ENCODE measurements at places on chromosomes 16 and 17.
A peak's percentile ranks its signal among the peaks of the same experiment; 100 is the strongest.

DNA sequence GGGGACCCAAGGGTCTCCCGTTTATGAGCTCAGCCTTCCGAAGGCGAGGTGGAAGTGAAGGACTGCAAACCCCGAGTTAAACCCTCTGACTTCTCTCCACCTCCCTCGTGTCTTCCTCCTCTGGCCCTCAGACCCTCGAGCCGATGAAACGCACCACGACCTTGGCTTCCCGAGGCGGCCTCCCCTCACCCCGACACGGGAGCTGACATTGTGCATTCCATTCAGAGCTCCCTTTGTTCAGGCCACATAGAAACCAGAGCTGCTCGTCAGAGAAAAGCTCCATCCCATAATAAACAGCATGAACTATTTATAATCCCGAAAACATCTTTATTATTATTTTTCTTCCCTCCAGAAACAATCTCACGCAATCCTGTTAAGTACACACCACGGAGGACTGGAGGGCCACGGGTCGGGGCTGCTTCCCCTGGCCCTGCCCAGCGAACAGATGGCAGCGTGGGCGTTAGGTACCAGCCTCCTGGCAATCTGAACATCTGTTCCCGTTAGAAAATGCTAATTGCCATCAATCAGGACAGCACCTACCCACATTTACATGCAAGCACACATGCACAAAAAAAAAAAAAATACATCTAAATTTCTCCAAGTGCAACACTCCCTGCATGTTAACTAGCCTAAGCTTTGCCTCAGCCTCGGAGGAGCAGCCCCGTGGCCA lies 145.7 kb downstream of the RBFOX3 start:
- peak; percentile 19 for DNase-seq

DNA sequence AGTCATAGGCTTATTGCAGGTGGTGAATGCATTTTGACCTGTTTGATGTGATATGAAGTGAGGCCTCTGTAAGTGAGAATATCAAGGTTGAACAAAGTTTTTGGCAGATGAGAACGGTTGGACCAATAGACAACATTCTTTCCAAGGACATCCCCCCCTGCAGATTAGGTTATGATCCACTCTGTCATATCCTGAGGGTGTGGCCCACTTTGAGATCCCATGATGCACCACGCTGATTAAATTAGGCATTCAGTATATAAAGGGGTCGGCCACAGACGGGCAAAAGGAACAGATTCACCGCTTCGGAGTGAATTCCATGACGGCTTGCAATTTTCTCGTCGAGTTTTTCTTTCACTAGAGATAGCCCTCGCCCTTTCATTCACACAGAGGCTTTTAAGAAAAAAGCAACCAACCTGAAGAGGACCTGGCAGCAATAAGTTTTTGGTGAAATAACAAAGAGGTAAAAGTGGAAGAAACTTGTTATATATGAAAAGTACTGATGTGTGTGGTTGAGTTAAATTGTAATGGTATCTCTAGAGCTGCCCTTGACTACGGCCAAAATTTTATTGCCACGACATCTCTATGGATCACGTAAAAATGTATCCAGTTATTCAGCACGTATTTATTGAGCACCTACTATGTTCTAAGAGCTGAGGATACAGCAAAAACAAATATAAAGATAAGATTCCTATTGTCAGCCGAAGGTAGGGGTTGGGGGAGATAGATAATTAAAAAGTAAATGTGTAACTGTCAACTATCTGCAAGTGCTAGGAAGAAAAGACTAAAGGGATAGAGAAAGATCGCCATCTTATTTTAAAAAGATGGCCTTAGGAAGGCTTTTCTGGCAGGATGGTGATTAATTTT lies 1.7 kb upstream of the RBBP6 start:
- DNase-seq = no peak

- DNase-seq = peak; percentile 6
Measured at GRCh38 chr17:83189044-83190003, 109.9 kb downstream of the METRNL start.

DNA sequence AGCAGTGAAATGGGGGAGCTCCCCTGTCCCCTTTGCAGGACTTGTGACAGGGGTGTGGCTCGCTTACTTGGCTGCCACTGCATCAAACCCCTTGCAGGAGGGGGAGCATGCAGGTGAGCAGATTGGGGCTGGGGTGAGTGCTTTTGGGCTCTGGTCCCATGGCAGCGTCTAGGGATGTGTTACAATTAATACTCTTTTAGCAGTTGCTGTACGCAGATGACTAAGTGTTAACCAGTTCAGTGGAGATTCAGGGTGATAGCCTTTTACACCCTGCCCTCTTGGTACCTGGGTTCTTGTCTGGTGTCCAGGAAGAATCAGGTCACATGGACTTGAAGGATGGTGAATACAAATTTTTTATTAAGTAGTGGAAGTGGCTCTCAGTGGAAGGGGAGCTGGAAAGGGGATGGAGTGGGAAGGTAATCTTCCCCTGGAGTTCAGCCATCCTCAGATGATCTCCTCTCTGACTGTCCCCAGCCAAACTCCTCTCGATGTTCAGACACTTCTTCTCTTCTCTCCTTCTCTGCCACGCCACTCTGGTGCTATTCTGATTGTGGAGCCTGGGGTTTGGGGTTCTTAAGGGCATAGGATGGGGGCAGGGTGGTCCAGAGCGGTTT lies 100.1 kb downstream of the MARF1 start:
- no peak for DNase-seq

DNA sequence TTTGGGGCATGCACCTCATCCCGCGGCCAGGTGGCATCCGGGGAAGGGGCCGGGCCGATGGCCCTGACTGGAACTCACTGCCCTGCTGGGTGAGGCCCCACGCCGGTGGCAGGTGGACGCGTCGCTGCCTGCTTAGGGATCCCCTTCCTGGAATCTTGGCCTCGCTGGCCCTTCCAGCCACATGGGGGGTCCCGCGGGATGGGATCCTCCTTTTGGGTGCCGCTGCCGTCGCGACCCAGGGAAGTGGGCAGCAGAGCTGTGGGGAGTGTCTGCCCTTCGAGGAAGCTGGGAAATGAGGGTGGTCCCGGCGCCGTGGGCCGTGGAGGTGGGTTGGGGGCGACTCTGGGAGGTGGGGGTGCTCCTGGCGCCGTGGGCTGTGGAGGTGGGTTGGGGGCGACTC lies 12.8 kb downstream of the METRNL start:
- DNase-seq = no peak

DNA sequence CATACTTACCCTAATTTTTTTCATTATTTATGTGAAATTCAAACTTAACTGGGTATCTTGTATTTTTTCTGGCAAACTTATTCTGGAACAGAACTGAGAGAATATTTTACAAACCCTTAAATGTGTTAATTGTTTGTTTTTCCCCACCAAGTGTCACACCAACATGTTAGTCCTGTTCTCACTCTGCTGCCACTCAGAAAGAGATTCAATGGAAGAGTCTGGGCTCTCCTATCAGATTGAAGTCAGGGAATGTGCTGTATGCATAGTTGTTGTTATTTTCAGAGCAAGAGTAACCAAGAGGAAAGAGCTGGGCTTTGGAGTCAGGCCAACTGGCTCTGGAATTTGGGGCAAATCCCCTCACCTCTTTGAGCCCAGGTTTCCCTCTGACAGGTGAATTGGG lies 43.2 kb downstream of the SLC6A2 start:
- no peak for DNase-seq

DNA sequence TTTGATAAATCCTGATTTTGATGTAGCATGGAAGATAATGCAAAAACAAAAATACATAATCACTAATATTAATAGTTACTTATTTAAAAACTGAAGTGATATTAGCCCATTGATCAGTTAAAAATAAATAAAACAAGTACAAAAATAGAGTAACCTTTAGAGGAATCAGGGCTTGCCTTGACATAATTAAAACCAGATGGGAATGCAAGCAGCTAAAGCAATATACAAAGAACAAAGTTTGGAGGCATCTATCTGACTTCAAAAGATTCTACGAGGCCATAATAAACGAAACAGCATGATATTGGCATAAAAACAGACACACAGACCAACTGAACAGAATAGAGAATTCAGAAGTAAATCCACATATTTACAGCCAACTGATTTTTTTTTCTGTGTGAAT lies 15.0 kb upstream of the HEATR3 start:
- DNase-seq = no peak

GRCh38 chr17:79202480-79202879 lies 127.9 kb downstream of the ENGASE start:
- DNase-seq = no peak

GRCh38 chr16:72677662-72678447 lies 370.1 kb downstream of the ZFHX3 start:
- no peak for DNase-seq

- no peak for DNase-seq
Measured at GRCh38 chr17:57908278-57908677, 46.9 kb downstream of the CUEDC1 start.

DNA sequence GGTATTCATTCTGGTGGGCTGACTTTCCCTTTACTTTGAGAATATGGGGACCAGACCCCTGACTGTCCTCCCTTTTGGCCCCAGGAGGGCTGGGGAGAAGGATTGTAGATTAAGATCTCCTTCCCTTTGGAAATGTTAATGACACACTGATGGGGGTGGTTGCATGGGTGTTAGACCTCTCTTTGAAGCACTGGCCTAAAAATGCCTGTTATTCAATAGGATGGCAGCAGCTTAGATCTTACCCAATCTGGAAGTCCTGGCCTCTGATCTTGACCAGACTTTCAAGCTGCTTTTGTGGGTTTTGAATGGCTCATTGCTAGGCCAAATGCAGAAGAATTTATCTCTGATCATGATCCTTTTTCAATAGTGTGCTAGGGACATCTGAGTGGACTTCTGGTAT lies 25.7 kb downstream of the MAP3K3 start:
- DNase-seq = no peak

DNA sequence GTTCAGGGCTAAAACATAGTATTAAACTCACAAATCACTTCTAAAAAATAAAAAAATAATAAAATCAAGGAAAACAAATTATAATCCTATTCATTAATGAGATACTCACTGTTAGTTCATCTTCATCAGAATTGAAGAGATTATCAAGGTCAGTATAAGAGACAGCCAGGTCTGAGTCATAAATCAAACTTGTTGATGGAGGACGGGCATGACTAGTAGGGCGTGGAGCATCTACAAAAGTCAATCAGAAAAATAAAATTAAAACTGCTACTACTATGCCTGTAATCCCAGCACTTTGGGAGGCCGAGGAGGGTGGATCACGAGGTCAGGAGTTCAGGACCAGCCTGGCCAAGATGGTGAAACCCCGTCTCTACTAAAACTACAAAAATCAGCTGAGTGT lies 59.1 kb upstream of the INTS2 start:
- no peak for DNase-seq

- DNase-seq = no peak
Measured at GRCh38 chr17:27651411-27652345, 20.7 kb downstream of the LGALS9 start.

- no peak for DNase-seq
Measured at GRCh38 chr16:81823111-81823510, 44.0 kb downstream of the PLCG2 start.

GRCh38 chr17:74875155-74875976 lies 2.6 kb upstream of the FDXR start:
- DNase-seq = peak; percentile 77

- DNase-seq = no peak
Measured at GRCh38 chr17:28219771-28220170, 99.2 kb upstream of the TMEM97 start.

- no peak for DNase-seq
Measured at GRCh38 chr17:3818786-3819185, 17.8 kb upstream of the ITGAE start.

GRCh38 chr17:76135810-76136188 lies 5.2 kb downstream of the FOXJ1 start:
- DNase-seq = no peak

- DNase-seq = no peak
Measured at GRCh38 chr17:17051791-17052461, 9.7 kb downstream of the MPRIP start.

DNA sequence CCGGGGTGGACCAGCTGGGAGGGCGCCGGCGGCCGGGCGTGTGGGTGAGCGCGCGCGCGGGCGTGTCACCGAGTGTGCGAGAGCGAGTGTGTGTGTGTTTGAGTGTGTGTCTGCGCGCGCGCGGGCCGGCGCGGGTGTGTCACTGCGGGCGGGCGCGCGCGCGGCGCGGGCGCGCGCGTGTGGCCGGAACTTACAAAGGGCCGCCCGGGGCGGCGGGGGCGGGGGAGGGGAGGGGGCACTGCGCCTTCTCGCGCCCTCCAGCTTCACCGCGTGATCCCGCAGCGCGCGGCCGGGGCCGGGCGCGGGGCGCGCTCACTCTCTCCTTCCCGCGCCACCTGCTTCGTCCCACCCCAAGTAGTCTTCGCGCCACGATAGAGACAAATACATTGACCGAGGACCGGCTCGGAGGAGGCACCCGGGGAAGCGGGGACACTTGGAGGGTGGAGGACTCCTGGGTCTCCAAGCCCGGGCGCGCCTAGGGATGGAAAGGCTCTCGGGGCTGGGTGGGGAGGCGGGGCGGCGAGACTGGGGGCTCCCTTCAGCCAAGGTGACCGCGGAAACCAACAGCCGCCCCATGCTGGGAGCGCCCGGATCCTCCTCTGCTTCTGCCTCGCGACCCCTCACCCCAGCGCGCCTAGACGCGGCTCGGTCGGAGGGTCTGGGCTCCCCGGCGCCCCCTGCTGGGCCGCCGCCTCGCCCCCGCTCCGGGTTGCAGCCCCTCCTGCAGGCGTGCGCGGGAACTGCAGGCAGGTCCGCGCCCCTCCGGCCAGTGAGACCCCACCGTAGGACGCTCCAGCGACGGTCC lies at the start of gene SRCIN1:
Gene SRCIN1, minus strand, starts transcription at position 112 of the 805 bp plus-strand sequence. CDS start 247 bp downstream, outside the sequence.
- DNase-seq = peak; percentile 74

DNA sequence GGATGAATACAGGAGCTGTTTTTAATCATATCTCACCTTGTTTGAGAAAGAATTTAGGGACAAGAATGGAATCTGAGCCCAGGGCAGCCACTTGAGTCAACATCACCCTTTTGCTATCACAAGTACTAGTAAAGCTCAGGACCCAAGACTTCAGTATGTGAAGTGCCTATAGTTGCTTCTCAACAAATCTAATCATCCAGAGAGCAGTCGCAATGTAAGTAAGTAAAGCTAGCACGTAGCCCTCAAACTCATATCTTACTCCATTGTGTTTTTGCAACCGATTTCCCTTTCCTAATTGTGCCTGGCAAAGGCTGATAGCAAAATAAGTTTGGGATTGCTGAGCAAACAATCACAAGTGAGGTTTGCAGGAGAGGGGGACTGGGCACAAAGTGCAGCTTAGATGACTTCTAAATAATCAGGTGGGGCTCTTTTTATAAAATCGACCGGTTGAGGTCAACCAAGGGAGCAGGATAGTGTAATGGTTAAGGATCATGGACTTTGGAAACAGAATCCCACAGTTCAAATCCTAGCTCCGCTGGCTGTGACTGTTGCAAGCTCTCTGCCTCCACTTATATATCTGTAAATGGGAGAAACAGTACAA lies 13.0 kb downstream of the TOB1 start:
- no peak for DNase-seq

- no peak for DNase-seq
Measured at GRCh38 chr17:9225305-9226101, 204.2 kb downstream of the NTN1 start.

- DNase-seq = no peak
Measured at GRCh38 chr16:17350207-17350606, 120.6 kb downstream of the XYLT1 start.
